Kidney capillary endothelial cell (primary cell): ENCODE measurements at places on chromosomes 4 and X.

- no peak for DNase-seq
Measured at GRCh38 chr4:95857761-95858160, 17.9 kb downstream of the PDHA2 start.

DNA sequence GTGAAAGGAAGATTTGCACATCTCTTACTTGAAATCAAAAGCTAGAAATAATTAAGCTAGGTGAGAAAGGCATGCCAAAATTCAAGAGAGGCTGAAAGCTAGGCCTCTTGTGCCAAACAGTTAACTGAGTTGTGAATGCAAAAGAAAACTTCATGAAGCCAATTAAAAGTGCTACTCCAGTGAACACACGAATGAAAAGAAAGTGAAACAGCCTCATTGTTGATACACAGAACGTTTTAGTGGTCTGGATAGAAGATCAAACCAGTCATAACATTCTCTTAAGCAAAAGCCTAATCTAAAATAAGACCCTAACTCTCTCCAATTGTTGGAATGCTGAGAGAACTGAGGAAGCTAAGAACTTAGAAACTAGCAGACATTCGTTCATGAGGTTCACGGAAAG lies 122.3 kb downstream of the UNC5C start:
- no peak for DNase-seq

DNA sequence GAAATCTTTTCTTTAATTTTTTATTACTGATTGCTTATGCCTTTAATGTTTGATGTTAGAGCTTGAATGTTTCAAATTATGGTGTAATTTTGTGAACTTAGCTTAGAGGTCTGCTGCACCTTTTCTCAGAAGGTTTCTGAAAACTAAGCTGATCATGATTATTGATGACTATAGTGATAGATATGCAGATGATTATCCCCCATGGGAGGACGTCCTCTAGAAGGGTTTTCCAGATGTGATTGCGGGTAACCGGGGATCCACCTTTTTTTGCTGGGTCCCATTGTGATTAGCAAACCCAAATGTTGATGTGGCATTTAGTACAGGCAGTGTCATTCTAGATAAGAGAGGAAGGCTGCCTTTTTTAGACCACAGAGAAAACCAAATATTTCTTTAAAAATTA lies 272.9 kb downstream of the FBXO8 start:
- no peak for DNase-seq

DNA sequence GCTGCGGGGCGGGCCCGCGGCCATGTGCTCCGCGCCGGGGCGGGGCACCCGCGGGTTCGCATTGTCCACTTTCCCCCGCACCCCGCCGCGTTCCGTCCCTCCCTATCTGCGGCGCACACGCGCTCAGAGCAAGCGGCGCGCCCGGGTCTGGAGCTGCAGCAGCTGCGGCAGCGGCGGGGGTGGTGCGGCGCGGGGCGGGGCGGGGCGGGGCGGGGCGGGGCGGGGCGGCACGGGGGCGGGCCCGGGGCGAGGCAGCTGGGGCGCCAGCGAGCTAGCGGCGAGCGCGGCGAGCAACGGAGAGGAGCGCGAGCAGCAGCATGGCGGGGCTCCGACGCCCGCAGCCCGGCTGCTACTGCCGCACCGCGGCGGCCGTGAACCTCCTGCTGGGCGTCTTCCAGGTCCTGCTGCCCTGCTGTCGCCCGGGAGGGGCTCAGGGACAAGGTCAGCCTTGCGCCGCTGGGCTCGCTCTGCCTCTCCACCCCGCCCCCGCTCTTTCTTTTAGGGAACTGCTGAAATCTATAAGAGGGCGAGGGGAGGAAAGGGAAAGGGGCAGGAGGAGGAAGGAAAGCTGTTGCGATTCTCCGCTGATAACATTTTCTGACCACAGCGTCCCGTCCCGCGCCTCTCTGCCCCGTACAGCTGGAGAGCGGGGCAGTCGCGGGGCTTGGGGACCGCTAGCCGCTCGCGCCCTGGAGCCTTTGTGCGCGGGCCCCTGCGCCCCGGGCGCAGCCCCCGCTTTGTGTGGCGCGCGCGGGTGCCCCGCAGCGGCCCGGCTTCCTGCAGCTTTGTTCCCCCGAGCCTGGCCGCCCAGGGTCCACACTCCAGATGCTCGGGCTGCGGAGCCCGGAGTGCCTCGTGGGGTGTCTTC lies at the start of gene TMEM131L:
TMEM131L (plus strand) TSS at position 280 of the 868 bp plus-strand sequence; CDS start at position 318, 38 bp downstream.
- DNase-seq: no peak

DNA sequence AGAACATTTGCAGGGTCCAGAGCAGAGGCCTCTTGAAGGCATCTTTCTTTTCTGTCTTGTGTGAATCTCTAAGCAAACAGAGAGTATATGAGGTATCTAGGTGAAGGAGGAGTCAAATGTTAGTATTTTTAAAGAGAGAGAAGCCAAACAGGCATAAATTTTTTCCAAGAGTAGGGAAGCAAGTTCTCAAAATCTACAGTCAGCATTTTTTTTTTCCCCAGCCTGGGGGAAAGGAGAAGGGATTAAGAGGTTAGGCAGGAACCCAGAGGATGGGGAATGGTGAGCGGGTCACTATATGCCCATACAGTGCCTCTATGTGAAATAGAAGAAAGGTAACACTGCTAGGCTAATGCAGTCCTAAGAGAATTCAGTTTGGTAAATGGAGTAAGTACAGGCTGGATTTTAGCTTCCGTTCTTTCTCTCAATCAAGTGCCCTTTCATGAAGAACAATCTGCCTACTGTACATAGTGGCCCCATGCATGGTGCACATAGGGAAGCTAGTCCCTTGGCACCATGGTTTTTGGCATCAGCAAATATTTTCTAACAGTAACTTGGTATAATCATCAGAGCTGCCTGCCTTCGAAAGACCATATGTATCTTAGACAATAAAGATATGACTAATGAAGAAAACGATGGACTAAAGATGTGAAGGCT lies 163.1 kb upstream of the MAB21L2 start:
- DNase-seq: no peak

DNA sequence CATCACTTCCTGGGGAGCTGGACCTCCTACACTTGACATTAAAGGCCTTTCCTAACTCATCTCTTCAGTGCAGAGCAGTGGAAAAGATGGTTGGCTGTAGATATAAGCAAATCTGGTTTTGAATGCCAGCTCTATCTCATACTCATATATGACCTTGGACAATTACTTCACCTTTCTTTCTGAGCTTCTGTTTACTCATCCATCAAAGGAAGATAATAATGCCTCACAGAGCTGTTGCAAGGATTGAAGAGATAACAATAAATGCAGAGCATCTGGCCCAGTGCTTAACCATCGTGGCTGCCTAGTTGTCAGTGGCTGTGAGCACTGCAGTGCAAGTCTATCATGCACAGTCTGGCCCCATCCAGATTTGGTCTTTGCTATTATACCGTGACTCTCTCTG lies 148.1 kb upstream of the EOLA2 start:
- DNase-seq: no peak
